ENCODE measurements at places on chromosomes 2 and 18.

- no peak for DNase-seq
Observed at GRCh38 chr2:153912798-153913396, 41.2 kb downstream of the GALNT13 start.

DNA sequence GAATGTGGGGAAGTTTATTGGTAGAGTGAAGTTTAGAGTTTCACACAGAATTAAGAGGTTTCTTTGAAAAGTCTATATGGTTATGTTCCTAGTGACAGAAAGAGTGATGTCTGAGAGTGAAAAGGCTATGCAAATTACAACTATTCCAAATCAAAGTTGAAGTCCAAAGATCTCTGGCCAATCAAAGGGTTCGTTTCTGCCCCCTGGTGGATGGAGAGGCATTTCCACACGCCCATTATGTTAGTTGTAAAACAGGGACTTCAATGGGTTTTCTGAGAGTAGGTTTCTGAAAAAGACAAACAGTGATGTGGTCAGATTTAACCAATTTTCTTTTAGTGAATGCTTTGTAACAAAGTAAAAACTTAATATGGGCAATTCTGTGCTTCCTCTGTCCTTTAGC lies 441.5 kb upstream of the POU3F3 start:
- no peak for DNase-seq

- no peak for DNase-seq
Observed at GRCh38 chr2:101837354-101837753, 139.8 kb downstream of the MAP4K4 start.

DNA sequence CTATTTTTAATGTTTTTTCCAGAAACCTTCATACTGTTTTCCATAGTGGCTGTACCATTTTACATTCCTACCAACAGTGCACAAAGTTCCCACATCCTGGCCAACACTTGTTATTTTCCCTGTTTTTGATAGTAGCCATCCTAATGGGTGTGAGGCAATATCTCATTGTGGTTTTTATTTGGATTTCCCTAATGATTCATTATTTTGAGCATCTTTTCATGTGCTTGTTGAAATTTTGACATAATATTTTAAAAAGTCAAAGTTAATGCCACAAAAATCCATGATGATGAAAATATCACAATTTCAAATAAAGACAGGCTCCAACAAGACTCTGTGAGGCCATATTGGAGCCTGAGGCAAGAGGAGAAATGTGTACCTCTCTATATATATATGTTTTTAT lies 50.2 kb downstream of the VWA3B start:
- no peak for DNase-seq

DNA sequence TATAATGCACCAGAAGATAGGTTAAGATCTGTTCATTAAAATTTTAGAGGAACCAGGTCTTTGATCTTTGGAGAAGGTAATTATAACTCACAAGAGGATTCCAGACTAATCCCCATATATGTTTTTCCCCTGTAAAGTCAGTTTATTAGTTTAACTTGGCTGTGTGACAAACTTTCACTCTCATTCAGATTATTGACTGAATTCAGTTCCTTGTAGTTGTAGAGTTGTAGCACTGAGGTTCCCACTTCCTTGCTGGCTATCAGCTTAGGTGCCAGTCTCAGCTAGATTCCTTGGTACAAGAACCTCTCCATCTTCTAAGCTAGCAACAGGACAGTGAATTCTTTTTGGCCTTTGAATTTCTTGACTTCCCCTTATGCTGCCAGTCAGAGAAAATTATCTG lies 19.1 kb downstream of the REG1A start:
- DNase-seq, result no peak

Measured in naive thymus-derived CD4-positive, alpha-beta T cell (primary cell).